Liver (tissue), 10 donors: ENCODE measurements at places on chromosomes 1 and 21.

GRCh38 chr1:206705726-206706297 is 21.1 kb downstream of the MAPKAPK2 start:
- DNase-seq: no peak

GRCh38 chr1:231729544-231729943 is 103.0 kb downstream of the DISC1 start:
- no peak for DNase-seq

GRCh38 chr1:190963321-190963720 is 485.7 kb upstream of the BRINP3 start:
- no peak for DNase-seq

DNA sequence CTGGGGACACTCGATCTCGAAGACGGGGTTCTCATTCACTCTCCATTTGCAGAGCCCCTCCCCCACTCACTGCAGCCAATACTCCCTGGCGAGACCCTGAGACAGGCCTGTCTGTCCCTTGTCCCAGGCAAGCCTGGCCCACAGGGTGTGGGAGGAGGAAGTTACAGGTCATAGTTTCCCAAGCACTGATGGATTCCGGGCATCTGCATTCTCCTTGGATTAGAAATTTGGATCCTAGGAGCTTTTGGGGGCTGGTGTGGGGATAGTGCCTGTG is 11.3 kb downstream of the WNT3A start:
- no peak for DNase-seq

GRCh38 chr21:42276076-42276475 is 39.1 kb downstream of the TFF3 start:
- DNase-seq: no peak

DNA sequence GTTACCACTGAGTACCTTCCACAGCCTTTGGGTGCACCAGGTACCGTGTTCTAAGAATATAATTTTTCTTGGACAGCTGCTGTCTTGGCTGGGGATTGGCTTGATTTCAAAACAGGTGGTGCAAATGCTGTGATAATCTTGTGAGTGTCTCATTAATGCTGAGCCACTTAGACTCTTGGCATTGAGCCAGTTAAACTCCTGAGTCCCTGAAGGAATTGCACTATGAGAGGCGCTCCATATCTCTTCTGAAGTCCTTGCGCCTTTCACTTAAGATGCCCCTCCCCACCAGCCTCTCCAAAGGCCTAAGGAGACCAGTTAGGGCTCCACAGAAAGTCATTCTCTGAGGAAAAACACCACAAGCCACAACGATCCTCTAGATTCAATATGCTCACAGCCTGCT is 51.0 kb downstream of the BACH1 start:
- DNase-seq: no peak

DNA sequence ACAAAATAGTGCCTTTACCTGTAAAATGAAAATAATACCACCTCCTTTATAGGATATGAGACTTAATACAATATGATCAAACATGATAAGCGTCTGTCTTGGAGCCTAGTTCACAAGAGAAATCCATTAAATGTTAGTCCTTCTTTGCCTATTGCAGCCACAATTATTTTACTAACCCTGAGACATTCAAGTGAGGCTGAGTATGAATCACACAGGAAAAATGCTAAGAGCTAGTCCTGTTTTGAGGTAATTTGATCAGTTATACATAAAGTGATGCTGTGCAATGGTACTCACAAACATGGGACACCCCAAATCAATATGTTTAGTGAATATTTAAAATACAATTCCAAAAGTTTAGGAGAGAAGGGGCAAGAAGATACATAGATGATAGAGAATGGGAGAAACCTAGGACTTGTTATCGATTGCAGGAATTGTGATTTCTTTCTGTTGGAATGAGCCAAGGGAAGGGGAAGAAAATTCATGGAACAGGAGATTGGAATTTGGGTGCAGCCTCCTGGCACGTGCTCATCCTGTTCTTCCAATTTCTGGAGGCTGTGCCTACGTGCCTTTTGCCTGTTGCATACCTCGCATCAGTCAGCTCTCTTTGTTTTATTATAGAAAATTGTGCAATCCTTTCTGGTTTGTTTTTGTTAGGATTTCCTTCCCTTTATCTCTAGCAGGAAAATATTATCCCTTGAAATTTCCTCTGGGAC is 39.9 kb upstream of the BACH1 start:
- no peak for DNase-seq

- DNase-seq: no peak
Measured at GRCh38 chr1:24316645-24317044, 2.5 kb upstream of the GRHL3 start.
